ENCODE measurements at places on chromosomes 12 and 14. TPM values are rescaled to one million over a fixed set of nuclear protein-coding genes. Genes with fewer than 3 reads are reported as not detected.
A peak's percentile ranks its signal among the peaks of the same experiment; 100 is the strongest.

DNA sequence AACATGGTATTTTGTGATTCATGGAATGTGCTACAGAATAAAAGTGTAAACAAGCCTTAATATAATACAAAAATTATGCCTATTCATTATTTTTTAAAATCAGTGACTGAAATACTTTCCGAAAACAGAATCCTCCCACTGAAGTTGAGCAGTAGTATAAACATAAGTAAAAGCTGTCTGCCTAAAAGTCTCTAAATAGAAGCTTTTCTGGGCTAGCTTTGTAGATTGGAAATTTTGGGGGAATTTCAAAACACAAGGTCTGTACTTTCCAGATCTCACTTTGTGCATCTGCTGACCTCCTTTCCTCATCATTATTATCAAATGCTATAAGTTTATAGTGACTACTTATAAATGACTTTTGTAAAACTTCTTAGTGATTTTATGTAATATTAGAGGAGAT, 80.4 kb upstream of the TRHDE start:
- DNase-seq, result no peak

DNA sequence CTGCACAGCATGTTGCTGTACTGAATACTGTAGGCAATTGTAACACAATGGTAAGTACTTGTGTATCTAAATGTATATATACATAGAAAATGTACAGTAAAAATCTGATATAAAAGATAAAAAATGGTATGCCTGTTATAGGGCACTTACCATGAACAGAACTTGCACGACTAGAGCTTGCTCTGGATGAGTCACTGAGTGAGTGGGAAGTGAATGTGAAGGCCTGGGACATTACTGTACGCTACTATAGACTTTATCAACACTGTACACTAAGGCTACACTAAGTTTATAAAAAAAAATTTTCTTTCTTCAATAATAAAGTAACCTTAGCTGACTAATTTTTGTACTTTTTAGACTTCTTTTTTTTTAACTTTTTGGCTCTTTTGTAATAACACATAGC, 24.2 kb upstream of the NEDD1 start:
- peak; percentile 70 for DNase-seq

- DNase-seq, result no peak
Measured at GRCh38 chr12:80212938-80213645, 113.8 kb downstream of the OTOGL start.

DNA sequence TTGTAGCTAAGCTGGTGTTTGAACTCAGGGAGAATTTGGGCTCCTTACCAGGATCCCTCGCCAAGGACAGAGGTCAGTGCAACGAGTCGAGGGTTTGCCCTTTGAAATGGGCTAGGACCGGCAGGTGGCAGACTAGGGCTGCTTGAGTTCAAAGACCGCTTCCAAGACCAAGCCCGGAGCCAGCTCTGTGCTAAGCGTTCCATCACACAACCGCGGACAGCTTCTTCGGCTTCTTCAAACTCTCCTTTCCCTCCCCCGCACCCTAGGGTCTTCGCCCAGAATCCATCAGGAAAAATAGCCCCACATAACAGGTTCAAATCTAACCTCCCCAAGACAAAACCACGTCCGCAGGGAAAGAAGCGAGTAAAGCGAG, 705 bp upstream of the FLVCR2 start:
- DNase-seq, result peak; percentile 79

DNA sequence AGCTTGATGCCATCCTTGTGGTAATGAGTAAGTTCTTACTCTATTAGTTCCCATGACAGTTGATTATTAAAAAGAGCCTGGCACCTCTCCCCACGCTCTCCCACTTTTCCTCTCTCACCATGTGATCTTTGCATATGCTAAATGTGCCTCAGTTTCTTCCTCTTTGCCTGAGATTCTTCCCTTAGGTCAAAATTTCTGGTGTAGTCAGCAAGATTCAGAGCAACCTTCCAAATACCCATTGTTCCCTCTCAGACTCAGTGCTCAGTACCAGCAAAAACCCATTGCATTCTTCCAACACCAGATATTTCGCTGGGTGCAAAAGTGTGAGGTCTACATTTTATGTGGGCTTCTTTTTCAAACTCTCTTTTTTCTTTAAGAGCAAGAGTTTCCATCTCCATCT, 10.8 kb upstream of the USP15 start:
- no peak for DNase-seq

- DNase-seq, result peak; percentile 9
Measured at GRCh38 chr12:81329085-81329484, 251.2 kb downstream of the ACSS3 start.

GRCh38 chr12:63808631-63809030, 28.9 kb downstream of the RXYLT1 start:
- no peak for DNase-seq

DNA sequence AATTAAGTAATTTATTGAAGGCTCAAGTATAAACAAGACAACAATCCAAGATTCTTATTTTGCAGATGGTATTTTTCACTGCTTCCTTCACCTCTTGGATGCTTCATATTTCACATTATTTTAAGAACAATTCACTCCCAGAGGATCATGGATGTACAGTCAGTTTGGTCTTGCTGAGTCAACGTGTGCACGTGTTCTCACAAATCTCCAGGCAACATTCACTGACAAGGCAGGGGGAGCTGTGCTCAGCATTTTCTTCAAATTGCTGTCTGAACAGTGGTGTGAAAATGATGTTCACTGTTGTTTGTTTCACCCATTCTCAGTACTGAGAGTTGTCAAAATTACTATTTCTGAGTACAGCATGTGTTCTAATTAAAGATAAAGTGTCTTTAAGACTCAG, 118.3 kb upstream of the SLC38A4 start:
- peak; percentile 79 for DNase-seq

DNA sequence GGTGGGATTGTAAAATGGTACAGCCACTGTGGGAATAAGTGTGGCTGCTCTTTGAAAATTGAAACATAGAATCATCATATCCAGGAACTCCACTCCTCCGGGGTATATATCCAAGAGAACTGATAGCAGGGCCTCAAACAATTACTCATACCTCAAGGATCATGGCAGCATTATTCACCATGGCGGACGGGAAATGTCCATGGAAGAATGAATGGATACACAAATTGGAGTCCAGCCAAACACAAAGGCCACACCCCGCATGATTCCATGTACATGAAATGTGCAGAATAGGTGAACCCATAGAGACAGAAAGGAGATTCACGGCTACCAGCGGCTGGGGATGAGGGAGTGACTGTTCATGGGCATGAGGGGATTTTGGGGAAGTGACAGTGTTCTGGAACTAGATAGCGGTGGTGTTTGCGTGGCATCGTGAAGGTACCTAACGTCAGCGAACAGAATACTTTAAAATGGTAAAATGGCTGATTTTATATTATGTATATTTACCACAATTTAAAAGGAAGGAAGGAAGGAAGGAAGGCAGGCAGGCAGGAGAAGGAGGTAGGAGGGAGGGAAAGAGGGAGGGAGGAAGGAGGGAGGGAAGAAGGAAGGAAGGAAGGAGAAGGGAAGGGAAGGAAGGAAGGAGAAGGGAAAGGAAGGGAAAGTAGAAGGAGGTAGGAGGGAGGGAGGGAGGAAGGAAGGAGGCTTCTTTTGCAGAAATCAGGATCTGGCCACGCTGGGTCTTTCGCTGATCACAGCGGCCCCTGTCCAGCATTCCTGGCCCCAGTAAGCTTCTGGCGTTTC, 14.1 kb upstream of the NCOR2 start:
- DNase-seq, result peak; percentile 41

- DNase-seq, result no peak
Measured at GRCh38 chr12:106863189-106863588, 88.7 kb downstream of the RIC8B start.

DNA sequence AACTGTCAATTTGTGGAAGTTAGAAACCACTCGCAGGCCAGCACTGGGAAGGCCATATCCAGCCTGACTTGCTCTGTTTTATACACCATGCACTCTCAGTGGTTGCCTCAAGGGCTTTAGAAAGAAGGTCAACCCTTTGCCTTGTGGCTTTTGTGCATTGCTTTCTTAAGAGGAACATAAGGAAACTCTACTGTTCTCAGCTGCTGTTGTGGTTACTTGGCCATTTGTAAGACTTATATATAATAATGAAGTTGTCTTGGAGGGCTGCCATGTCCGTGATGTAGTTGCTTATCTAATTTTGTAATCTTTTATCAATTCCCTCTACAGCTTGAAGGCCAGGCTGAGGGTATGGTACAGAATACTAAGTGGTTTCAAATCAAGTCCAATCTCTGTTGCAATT, 637.8 kb downstream of the DIO2 start:
- DNase-seq, result peak; percentile 68

DNA sequence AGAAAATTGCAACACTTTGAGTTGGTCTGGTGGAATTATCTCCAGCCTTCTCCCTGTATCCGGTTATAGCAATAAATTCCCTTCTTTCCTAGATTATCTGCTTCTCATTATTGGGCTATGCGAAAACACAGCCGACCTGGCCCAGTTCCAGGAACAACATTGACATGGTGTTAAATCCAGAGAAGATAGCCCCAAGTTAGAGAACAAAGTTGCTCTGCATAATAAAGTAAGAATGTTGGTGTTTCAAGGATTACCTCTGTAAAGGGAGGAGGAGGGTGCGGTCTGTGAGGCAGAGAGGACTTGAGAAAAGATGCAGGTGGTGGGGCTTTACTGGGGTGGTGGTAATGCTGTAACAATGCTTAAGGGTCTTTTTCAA, 12.1 kb downstream of the TCL1A start:
- DNase-seq, result no peak

- DNase-seq, result no peak
Measured at GRCh38 chr14:100737526-100737925, 10.8 kb downstream of the DLK1 start.

DNA sequence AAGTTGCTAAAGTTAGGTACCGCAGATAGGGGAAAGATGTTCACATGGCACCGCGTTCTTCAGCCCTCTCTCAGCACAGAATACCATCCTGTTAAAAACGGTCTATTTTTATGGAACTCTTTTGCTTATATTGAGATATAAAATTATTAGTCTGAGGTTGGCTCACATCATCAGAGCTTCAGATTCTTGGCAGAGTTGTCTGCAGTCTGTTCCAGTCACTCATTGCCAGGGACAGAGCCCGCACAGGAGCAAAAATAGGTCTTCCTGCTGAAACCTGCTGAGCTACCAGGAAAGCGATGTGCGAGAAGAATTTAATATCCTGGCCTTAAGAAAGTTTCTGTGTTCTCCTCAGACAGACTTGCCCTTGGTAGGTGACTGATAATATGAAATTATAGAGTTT, 249.8 kb downstream of the VRK1 start:
- no peak for DNase-seq

- no peak for DNase-seq
Measured at GRCh38 chr12:102753802-102754201, 163.2 kb downstream of the PAH start.

- DNase-seq, result peak; percentile 64
Measured at GRCh38 chr12:74889563-74890236, 319.9 kb downstream of the KCNC2 start.

GRCh38 chr12:69405566-69405865, 46.0 kb downstream of the YEATS4 start:
- peak; percentile 96 for DNase-seq

DNA sequence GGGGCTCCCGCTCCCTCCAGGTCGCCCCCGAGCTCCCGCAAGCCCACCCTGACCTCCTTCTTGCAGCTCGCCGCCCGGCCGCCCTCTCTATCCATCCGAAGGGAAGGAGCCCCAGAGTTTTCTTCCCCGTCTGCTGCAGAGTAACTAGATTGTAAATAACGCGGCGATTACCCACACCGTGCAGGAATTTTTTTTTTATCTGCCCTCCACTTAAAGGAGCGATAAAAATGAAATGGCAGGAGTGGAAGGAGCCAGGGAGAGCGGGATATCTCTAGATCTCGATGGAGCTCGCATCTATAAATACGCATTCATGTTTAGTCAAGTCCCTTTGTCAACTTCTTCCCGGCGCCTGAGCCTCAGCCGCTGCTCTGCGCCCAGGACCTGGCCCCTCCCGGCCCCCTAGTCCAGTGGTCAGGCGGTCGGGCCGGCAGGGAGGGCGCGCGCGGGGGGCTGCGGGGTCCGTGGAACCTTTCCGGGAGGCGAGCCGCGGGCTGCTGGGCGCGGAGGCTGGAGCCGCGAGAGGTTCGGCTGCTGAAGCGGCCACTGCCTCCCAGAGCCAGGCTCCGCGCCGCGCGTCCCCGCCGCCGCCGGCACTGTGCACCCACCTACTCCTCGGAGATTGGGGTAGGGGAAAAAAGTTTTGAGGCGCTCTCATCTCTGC, 386.0 kb downstream of the BCAT1 start:
- DNase-seq, result peak; percentile 63

DNA sequence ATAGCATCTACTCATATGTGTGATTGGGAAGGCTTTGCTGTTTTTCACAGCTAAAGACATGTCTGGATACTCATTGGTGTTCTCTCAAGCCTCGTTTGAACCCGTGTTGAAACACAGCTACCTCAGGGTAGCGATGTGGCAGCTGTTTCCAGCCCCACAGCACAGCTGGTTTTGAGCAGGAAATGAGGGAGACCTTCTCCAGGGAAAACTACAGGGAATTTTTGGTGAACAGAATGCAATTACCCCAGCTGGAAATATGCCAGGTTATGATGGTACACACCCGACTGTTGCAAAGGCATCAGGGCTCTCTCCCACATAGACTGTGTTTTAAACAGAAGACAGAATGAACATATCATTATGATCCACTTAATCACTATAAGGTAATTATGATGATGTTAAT, 828.9 kb downstream of the VRK1 start:
- no peak for DNase-seq

DNA sequence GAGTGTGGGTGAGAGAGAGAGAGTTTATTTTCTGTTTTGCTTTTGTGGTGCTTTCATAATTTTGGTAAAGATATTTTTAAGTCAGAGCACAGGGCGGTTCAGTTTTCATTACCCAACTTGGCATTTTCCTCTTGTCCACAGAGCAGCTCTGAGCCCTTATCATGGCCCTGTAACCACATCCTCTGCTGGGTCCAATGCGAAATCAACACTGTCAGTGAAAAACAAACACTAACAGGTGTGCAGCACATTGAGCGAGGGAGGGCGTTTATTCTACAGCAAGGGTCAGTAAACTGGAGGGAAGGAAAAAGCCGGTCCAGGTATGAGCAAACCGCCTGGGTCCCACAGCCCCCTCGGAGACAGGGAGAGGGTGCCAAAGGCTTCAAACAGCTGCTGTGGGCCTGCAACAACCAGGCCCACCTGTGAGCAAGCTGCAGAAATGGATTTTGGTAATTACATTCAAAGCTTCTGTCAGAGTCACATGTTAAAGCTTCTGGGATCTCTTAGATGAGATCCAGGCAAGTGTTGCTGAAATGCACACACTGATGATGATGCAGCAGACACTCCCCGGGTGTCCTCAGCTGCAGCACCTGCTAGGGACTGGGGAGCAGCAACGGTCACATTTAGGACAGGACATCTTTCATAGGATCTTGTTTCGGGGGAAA, 132.7 kb upstream of the DYRK2 start:
- no peak for DNase-seq

DNA sequence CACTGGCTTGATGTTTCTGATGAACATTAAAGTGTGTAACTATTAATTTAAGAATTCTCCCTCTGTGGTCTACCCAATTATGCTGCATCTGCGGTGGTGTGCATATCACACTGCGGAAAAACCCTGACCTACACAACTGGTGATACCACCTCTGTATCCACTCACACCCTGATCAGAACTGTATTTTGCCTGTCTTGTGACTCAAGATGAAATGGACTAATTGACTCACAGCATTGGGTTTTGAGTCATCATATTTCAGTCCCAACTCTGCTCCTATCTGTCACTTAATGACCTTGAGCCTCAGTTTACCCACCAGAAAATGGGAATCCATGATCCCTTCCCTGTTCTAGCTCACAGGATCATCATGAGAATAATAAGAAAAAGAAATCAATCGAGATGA, 65.6 kb downstream of the NUAK1 start:
- no peak for DNase-seq

The SIX6 gene
- total RNA-seq, result not detected

The ATL1 gene
- 0.32 TPM for total RNA-seq

The NOVA1 gene
- not detected for total RNA-seq

The STXBP6 gene
- not detected for total RNA-seq

The CLMN gene
- total RNA-seq, result 2.8 TPM

The RNASE4 gene
- total RNA-seq, result 12.1 TPM

Measured in M059J (cell line).